Thoracic aorta (tissue), 2 donors: ENCODE measurements at places on chromosomes 1 and 21.

- no peak for DNase-seq
These were observed 7.2 kb downstream of the AGMAT start for GRCh38 chr1:15577691-15578090.

- DNase-seq, result no peak
These were observed 10.7 kb downstream of the RAB42 start for GRCh38 chr1:28602536-28603439.

GRCh38 chr1:180988253-180988752 is 34.4 kb downstream of the STX6 start:
- no peak for DNase-seq

GRCh38 chr1:183212870-183213269 is 26.8 kb downstream of the LAMC2 start:
- DNase-seq, result no peak

- no peak for DNase-seq
These were observed 44.4 kb downstream of the ZNF697 start for GRCh38 chr1:119603695-119604094.

GRCh38 chr1:152190589-152190988 is 31.6 kb upstream of the RPTN start:
- no peak for DNase-seq
